Left lung (tissue), 14 donors: ENCODE measurements at places on chromosomes 1 and 21.

- H3K36me3 ChIP-seq: no peaks in the 10 kb centered on the region
- H3K27me3 ChIP-seq: no peaks in the 10 kb centered on the region
- DNase-seq: no peak
These were observed 235.4 kb downstream of the PTPRU start for GRCh38 chr1:29471487-29472313.

DNA sequence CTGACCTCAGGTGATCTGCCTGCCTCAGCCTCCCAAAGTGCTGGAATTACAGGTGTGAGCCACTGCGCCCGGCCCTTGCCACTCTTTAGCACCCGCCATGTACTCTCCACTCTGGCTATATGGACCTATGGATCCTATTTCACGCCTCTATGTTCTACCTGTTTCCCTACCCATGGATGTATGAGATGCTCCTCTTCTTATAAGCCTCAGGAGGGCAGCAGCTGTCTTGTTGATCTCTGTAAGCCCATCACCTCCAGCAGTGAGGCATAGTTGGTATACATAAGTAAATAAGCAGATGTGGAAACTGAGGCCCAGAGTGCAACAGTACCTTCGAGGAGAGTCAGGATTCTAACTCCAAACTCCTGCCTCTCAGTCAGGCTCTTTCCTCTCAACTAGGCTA, 24.7 kb upstream of the ARTN start:
- no peak overlapping the region for H3K27ac ChIP-seq
- peaks cover 9% of the 10 kb centered on the region for H3K36me3 ChIP-seq
- no peaks in the 10 kb centered on the region for H3K27me3 ChIP-seq
- H3K4me3 ChIP-seq: no peak overlapping the region
- no peak for DNase-seq
- no peaks in the 10 kb centered on the region for H3K4me1 ChIP-seq

- DNase-seq: no peak
- H3K4me1 ChIP-seq: no peaks in the 10 kb centered on the region
- H3K4me3 ChIP-seq: no peak overlapping the region
- H3K27me3 ChIP-seq: no peaks in the 10 kb centered on the region
- H3K27ac ChIP-seq: no peak overlapping the region
These were observed 84.8 kb upstream of the MAP1LC3C start for GRCh38 chr1:242083742-242084141.

DNA sequence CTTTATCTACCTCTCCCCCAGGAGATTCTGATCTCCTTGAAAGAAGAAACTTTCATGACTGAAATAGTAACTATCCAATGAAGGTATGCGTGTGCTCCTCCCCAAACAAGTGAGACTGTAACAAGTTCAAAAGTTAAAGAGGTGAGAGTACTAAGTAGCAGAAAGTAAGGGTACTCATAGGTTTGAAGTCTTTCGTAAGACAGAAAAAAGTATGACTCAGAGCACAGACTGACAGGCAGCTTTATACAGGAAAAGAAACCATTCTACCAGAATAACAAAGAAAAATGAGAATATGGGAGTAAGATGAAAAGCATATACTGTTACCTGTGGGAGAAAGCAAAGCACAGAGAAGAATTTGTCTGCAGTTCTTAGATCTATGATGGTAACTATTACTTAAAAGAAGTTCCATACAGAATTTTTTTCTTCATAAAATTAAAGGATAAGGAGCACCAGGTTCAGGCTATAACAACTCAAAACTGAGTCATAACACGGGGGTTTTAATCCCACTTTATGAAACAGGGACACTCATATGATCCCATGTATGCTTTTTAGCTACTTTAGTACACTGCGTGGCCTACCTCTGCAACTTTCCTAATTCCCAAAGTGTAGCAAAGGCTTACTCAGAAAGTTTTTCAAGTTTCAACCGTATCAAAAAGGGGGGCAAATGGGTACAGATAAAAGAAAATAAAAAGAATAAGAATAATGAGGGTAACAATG, 52.0 kb downstream of the FOXJ3 start:
- H3K4me3 ChIP-seq: no peak overlapping the region
- DNase-seq: no peak
- no peaks in the 10 kb centered on the region for H3K36me3 ChIP-seq

- H3K4me1 ChIP-seq: no peaks in the 10 kb centered on the region
- H3K27ac ChIP-seq: no peak overlapping the region
- H3K4me3 ChIP-seq: no peak overlapping the region
- H3K36me3 ChIP-seq: no peaks in the 10 kb centered on the region
- H3K27me3 ChIP-seq: no peaks in the 10 kb centered on the region
- peak; percentile 60 for DNase-seq
These were observed 84.6 kb upstream of the SSX2IP start for GRCh38 chr1:84774669-84775534.

- H3K36me3 ChIP-seq: no peaks in the 10 kb centered on the region
- no peak for DNase-seq
- H3K4me1 ChIP-seq: peaks cover 100% of the 10 kb centered on the region
- H3K27ac ChIP-seq: peak overlapping the region; percentile 71
- H3K4me3 ChIP-seq: no peak overlapping the region
- no peaks in the 10 kb centered on the region for H3K27me3 ChIP-seq
These were observed 20.3 kb upstream of the A3GALT2 start for GRCh38 chr1:33341190-33341589.

- H3K27ac ChIP-seq: peak overlapping the region; percentile 99
- no peaks in the 10 kb centered on the region for H3K27me3 ChIP-seq
- no peaks in the 10 kb centered on the region for H3K36me3 ChIP-seq
- peak; percentile 86 for DNase-seq
These were observed 709 bp downstream of the ZNF644 start for GRCh38 chr1:91020967-91021685.

DNA sequence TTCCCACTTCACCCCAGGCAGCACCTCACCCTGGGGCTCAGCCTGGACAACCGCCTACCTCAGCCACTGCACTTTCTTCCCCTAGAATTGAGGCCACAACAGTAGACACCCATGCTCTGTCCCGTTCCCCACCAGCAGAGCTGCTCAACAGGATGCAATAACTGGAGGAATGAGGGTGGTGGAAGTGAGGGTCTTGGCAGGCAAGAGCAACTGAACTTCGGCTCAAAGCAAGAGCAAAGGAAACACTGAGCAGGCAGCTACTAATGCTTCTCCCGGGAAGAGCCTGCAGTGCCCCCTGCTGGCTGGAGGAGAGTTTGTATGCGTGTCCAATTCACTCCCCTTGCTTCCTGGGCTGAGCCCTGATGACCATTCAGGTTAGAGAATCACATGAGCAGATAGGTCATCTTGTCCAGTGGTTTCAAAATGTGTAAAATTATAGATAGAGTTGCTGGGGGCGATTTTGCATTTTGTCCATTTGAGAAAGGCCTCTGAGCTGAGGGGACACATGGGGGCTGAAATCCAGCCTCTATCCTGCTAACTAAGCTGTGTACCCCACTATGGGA, 13.9 kb downstream of the NT5C1A start:
- H3K4me1 ChIP-seq: no peaks in the 10 kb centered on the region
- DNase-seq: peak; percentile 72
- peaks cover 10% of the 10 kb centered on the region for H3K27me3 ChIP-seq
- H3K4me3 ChIP-seq: no peak overlapping the region

- peaks cover 13% of the 10 kb centered on the region for H3K4me1 ChIP-seq
- H3K4me3 ChIP-seq: peak within 1 kb of the TSS; percentile 75
- peak within 1 kb of the TSS; percentile 89 for H3K27ac ChIP-seq
- no peak for DNase-seq
- H3K36me3 ChIP-seq: no peaks in the 10 kb centered on the region
These were observed at the start of gene AGRN for GRCh38 chr1:1020000-1020404. Gene AGRN, plus strand, starts transcription at chr1:1020120. Its CDS starts 53 bp downstream, at chr1:1020173.

DNA sequence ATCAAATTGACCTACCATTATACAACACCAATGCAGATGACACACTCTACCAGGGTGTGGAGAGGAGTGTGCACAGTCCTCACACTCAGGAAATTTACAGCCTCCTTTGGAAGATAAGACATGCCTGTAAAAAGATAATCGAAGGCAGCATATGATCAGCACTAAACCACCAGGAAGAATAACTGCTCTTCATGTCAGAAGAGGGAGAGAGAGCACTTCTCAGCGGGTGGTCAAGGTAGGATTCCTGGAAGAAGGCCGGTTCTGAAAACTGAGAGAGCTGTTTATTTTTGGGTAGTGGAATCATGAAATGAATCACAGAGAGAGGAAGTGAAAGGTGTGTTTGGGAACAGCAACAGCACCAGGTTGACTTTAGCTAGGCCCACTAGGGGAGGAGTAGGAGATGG, 14.0 kb upstream of the ZNF697 start:
- no peak for DNase-seq
- no peak overlapping the region for H3K27ac ChIP-seq
- no peak overlapping the region for H3K4me3 ChIP-seq
- H3K4me1 ChIP-seq: no peaks in the 10 kb centered on the region

DNA sequence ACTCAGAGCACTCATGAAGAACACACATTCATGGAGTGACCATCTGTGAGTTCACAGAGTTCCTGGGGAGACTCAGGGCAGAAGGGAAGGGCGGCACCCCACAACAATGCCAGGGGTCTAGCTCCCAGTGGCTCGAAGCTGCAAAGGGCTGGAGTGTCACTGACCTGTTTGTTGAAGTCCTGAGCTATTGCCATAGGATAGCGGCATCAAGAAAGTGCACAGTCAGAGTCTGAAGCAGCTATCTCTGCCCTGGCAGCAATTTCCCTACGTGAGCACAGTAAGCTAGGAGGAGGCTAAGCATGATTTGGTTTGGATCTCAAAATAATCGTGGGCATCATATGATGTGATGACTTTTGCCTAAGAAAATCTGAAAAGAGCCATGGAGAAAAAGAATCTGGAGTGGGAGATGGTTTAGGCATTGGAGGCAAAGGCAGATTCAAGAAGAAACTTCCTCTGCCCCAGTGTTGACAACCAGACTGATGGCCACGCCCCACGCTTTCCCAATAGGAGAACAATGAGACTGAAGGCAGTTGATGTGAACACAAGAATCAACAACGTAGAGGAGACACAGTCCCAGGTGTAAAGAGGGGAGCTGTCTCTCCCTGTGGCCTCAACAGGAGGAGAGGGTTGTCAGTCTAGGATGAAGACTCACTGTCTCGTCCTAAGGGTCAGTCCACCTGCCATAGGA, 100.0 kb upstream of the SLC25A33 start:
- H3K27me3 ChIP-seq: no peaks in the 10 kb centered on the region
- peak overlapping the region; percentile 45 for H3K27ac ChIP-seq
- H3K4me3 ChIP-seq: no peak overlapping the region

DNA sequence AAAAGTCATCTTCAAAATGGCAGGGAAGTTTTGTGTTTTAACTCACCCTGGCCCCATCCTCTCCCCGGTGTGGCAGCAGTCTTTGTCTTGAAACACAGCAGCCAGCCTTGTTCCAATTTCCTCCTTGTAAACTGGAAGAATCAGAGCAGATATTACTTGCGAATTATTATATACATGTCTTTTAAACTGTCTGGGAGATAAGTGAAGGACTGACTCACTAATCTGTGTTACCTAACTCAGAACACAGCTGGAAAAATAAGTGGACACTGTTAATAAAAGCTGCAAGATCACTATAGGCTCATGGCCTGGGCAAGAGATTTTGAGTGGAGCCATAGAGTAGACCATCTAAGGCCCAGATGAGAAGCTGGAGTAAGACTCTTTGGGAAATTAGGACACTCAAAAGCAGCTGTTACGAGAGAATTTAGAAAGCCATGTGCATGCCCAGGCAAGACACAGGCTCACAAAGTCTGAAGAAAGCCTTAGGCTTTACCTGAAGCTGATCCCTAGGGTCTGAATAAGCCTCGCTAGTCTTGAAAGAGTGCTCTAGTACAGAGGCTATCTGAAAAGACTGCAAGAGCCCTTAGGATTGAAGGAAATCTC, 233.0 kb upstream of the RAB4A start:
- peaks cover 23% of the 10 kb centered on the region for H3K4me1 ChIP-seq
- no peaks in the 10 kb centered on the region for H3K27me3 ChIP-seq
- no peaks in the 10 kb centered on the region for H3K36me3 ChIP-seq
- H3K27ac ChIP-seq: no peak overlapping the region
- no peak overlapping the region for H3K4me3 ChIP-seq
- no peak for DNase-seq

- no peaks in the 10 kb centered on the region for H3K4me1 ChIP-seq
- no peak for DNase-seq
- no peaks in the 10 kb centered on the region for H3K36me3 ChIP-seq
- H3K4me3 ChIP-seq: no peak overlapping the region
- H3K27me3 ChIP-seq: no peaks in the 10 kb centered on the region
- no peak overlapping the region for H3K27ac ChIP-seq
These were observed 1237.5 kb downstream of the AMY1C start for GRCh38 chr1:104987210-104987609.
